ENCODE measurements at places on chromosomes 7 and 10. TPM values are rescaled to one million over a fixed set of nuclear protein-coding genes. Genes with fewer than 3 reads are reported as not detected.
A peak's percentile ranks its signal among the peaks of the same experiment; 100 is the strongest.

- DNase-seq, result no peak
Measured at GRCh38 chr7:118245267-118246040, 20.9 kb downstream of the ANKRD7 start.

GRCh38 chr10:7340179-7340874 lies 70.5 kb downstream of the SFMBT2 start:
- no peak for DNase-seq

DNA sequence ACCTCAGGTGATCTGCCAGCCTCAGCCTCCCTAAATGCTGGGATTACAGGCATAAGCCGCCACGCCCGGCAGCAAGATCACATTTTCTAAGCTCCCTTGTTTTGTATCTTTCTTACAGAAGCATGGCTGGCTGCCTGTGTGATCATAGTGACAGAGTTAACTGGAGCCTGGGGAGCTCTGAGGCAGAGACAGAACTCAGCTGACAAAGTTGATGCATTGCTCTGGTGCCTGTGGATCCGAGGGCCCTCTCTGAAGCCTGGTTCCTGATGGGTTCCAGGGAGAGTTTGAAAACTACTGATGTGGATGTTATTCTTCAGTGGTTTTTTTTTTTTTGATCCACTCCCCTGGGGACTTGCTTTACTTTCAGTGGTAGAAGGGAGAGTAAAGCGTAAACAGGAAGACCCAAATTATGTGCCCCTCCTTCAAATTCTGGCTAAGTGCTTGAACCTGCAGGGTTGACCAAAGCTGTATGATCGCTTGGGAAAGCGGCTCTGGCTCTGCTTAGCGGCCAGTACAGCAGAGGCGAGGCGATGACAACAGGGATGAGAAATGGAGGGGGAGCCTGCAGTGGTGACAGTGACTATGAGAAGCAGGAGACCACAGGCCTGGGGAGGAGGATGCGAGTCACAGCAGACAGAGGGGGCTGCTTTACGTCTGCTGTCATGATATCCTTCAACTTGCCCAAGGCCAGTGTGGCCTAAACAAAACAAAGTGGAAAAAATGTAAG lies 6.8 kb upstream of the EFCAB10 start:
- DNase-seq, result peak; percentile 10

DNA sequence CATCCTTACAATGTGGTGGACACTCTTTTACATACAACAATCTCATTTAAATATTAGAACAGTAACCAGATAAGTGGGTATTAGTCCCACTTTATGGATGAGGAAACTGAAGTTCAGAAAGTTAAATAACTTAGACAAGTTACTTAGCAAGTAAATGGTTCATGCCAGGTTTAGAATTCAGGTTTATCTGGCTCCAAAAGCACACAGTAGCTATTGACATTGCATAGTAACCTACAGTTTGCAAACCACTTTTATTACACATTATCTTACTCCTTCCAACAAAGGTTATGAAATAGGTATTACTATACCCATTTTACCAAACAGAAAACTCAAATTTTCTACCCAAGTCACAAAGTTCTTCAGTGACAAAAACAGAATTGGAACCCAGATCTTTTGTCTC lies 19.7 kb upstream of the NKX2-3 start:
- DNase-seq, result no peak

Gene PVRIG
- total RNA-seq, result not detected

GRCh38 chr7:149821191-149822148 lies 16.7 kb upstream of the ZNF862 start:
- DNase-seq, result no peak

GRCh38 chr7:105307163-105307672 lies 81.5 kb downstream of the SRPK2 start:
- DNase-seq, result no peak

DNA sequence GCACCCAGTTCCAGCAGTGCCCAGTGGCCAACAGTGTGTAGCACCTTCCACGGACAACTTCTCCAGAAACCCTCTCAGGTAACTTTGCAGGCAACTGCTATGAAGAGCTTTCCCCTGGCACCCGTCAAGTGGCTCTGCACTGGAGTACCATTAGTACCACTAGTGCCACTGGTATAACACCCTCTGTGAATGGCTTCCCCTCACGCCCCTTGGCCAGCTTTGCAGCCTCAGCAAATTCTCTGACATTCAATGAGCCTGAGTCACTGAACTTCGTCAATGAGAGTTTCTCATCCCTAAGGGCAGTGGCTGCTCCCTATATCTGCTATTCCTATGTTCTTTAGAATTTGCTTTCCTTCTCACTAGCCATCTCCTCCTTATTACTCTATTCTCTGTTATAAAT lies 7.6 kb upstream of the HERPUD2 start:
- DNase-seq, result no peak

Gene FAM180A
- total RNA-seq, result 2.9 TPM

DNA sequence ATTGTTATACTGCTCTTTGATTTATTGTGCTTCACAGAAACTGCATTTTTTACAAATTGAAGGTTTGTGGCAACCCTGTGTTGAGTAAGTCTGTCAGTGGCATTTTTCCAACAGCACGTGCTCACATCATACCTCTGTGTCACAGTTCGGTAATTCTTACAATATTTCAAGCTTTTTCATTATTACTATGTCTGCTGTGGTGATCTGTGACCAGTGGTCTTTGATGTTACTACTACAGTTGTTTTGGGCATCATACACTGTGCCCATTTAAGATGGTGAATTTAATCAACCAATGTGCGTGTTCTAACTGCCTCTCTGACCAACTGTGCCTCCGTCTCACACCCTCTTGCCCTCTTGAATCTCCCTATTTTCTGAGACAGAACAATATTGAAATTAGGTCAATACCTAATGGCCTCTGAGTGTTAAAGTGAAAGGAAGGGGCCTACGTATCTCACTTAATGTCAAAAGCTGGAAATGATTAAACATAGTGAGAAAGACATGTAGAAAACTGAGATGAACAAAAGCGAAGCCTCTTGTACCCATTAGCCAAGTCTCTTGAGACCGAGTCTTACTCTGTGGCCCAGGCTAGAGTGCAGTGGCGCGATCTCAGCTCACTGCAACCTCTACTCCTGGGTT lies 20.2 kb upstream of the ASL start:
- peak; percentile 45 for DNase-seq

Gene GIMAP5
- not detected for total RNA-seq

Gene SH2D4B
- not detected for total RNA-seq

DNA sequence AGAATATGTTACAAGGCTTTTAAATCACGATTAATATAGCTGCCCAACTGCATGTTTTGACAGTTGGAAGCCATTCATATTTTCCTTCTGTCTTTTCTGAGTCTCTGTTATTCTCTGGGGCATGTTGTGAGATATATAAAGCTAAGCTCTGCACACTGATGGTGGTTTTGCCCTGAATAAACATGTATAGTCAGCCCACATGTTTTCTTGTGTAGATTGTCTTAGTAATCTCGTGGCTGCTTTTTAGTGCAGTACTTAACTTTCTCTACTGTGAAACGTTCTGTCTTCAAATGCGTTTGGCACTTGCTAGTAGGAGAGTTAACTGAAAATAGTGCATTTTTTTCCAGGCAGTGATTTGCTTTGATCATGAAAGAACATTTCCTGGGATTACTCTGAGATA lies 268.5 kb downstream of the DNAJB9 start:
- DNase-seq, result peak; percentile 28

Gene PILRA
- 0.43 TPM for total RNA-seq

Gene SLC29A3
- total RNA-seq, result 2.2 TPM

DNA sequence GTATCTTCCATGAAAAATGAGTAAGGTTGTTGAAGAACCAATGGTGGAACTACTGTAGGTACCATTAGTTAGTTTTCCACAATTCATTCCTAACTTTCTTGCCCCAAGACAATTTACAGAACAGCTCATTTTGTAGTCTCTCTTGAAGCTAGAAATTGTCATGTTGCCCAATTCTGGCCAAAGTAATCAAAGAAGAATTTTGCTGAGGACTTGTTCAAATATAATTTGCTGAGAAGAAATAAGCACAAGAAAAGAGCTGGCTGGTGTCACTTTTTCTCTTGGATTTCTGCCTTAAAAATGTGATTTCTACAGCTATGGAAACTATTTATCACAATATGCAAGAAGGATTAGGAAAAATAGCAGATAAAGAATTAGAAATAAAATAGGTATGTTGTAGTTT lies 199.2 kb upstream of the SEMA3A start:
- no peak for DNase-seq

DNA sequence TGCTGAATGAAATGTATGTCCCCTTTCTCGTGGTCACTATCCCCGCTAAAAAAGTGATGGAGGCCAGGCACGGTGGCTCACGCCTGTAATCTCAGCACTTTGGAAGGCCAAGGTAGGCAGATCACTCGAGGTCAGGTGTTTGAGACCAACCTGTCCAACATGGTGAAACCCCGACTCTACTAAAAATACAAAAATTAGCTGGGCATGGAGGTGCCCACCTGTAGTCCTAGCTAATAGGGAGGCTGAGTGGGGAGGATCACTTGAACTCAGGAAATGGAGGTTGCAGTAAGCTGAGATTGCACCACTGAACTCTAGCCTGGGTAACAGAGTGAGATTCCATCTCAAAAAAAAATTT lies 91.4 kb upstream of the MKLN1 start:
- DNase-seq, result no peak

DNA sequence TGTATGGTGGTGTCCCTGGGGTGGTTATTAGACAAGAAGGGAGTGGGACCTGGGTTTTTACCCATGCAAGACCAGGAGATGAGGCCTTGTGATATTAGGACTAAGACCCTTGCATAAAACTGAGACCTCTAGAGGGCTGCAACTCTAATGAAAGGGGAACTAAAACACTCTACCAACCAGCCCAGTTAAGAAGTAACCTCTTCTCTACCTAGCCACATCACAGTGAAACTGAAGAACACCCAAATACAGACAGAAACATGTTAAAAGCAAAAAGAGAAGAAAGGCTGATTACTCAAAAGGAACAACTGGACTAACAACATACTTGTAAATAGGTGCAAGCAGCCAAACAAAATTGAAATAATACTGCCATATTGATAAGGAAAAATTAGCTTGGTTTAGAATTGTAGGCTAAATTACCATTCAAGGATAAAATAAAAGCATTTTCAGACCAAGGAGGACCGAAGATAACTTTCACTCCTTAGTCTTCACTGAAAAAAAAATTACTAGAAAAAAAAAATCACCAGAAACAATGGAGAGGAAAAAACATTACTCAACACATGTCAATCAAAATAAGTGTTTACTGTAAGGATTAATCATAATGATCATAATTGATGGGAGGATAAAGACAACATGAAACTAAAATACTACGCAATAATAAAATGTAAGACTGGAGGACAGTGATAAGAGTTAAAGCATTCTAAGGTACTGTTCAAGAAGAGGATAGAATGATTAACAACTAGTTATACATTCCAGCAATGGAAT lies 27.6 kb downstream of the ERLIN1 start:
- no peak for DNase-seq

DNA sequence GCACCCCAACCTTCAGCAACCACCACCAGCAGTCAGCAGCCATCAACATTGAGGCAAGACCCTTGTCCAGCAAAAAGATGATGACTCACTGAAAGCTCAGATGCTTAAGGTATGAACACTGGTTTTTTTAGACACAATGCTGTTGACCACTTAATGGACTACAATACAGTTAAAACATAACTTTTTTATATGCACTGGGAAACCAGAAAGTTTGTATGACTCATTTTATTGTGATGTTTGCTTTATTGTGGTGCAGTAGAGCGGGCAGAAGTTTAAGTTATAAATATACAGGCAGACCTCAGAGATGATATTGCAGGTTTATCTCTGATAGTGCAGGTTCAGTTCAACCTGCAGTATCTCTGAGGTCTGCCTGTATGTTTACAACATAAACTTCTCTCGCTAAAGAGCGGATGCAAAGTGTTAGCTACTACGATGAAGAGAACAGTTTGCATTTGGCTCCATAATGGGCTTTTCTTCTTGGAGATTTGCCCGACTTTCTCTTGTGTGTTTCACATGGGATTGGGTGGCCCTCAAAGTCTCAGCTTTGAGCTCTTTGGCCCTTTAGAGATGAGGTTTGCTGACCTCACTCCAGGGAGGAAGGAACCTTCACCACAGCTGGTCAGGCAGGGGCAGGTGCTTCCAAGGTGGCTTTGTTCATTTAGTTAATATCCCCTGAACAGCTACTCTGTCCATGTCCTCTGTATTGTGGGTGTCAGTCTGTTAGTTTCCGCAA lies 84.4 kb upstream of the SHH start:
- DNase-seq, result no peak

DNA sequence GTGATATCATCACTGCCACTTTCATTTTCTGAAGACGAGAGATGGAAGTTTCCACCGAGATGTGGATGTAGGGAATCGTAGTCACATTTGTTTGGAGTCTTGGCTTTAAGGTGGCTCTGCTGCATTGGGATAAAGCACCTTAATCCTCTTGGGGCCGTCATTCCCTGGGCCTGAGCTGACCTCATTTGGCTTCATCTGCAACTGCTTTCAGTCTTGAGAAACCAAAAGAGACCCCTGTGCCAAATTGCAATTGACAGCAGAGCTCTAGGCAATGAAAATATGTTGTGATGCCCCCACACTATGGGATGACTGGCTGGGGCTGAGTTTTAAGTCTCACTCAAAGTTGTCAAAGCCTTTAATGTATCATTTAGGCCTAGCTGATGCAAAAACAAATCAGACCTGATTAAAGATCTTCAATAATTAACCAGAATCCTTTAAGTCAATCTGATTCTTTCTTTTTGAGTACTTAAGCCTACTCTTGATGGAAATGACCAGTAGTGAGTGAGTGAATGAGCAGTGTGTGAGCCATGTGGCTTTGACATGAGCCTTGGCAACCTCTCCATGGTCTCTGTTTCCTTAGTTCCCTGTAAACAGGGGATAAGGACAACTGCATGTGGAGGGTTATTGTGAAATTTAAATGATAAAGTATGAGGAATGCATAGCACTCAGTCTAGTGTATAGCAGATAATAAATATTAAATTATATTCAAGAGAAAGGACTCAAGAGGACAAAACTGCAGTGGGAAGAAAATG lies 155.0 kb downstream of the BMPER start:
- peak; percentile 84 for DNase-seq

- peak; percentile 66 for DNase-seq
Measured at GRCh38 chr7:73879977-73880681, 19.2 kb downstream of the TMEM270 start.

GRCh38 chr7:53661645-53662217 lies 626.3 kb downstream of the POM121L12 start:
- no peak for DNase-seq

DNA sequence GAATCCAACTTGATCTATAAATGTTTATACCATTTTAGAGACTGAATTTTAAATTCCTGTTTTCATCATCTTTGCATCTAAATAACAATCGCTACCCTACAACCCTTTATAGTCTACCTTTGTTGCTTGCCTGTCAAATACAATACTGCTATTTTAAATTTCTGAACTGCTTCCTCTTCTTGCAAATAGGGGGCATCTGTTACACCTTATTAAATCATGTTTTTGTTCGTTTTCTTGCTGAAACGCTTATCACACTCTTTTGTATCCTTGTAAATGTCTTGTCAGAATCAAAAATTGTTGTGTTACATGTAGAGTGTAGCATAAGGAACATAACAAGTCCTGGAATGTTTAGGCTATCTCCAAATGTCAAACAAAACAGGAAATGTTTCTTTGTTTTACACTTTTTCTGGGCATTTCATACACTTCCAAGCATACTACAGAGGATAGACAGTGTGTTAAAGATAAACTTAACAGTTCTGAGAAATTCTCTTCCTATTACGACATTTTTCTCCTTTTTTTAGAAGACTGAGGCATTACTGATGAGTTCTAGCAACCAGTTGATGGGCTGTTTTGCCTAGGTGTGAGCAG lies 281.3 kb downstream of the GPR158 start:
- DNase-seq, result peak; percentile 39

Gene IL2RA
- total RNA-seq, result under 0.01 TPM

GRCh38 chr7:111392294-111392693 lies 170.0 kb downstream of the IMMP2L start:
- no peak for DNase-seq

- peak; percentile 52 for DNase-seq
Measured at GRCh38 chr10:77392236-77392721, 245.3 kb downstream of the KCNMA1 start.

- DNase-seq, result no peak
Measured at GRCh38 chr7:108911016-108911415, 341.3 kb downstream of the DNAJB9 start.
